ENCODE measurements at places on chromosomes 3 and 15.

DNA sequence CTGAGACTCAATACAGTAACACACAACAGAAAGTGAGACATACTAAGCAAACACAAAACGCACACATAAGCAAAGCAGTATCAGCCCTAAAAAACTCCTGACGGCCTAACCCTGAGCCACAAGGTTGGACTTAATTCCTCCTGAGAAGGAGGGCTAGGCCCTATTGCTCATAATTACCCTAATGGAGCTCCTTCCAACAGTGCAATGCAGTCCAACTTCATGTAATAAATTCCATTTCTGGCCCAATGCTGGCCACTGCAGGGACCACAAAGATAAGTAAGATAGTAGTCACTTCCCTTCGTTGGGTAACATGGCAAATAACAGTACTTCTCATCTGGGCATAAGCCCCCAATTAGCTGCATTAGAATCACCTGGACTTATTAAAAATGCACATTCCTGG lies 4.2 kb downstream of the VPS39 start:
- no peak for DNase-seq

DNA sequence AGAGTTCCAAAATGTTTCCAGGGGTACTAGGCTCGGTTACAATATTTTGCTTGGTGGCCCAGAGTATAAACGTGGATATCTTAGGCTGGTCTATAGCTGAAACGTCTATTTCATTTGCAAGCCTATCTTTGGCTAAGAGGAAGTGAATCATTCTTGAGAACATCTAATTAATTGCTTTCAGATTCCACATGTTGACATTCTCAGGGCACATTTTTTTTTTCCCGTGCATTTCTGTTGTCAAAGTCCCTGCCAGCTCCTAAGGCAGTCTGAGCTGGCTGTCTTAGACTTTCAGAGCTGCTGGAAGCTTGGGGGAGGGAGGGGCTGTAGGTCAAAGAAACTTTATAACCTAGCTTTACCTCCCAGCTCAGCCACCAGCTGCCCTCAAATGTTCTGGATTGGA lies 23.2 kb upstream of the LAMP3 start:
- DNase-seq, result peak; percentile 89

GRCh38 chr15:59892985-59893384 lies 111.1 kb upstream of the FOXB1 start:
- no peak for DNase-seq

GRCh38 chr3:62363275-62363674 lies 10.1 kb downstream of the FEZF2 start:
- DNase-seq, result no peak

DNA sequence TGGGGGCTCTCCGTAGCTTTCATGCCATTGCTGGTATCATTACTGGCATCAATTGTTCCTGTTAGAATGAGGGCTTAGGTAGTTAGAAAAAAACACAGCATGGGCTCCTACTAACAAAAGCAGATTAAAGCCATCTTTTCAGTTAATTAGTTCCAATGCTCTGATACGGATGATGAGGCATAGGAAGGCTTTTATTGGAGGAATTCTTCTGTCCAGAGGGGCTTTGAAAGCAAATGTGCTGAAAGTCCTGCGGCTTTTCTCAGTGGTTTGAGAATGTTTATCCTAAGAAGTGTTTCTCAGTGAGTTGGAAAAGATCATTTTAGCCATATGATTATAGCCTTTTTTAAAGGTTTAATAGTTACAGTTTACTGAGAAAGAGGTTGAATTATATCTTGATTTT lies 198.5 kb downstream of the THSD4 start:
- DNase-seq, result no peak

DNA sequence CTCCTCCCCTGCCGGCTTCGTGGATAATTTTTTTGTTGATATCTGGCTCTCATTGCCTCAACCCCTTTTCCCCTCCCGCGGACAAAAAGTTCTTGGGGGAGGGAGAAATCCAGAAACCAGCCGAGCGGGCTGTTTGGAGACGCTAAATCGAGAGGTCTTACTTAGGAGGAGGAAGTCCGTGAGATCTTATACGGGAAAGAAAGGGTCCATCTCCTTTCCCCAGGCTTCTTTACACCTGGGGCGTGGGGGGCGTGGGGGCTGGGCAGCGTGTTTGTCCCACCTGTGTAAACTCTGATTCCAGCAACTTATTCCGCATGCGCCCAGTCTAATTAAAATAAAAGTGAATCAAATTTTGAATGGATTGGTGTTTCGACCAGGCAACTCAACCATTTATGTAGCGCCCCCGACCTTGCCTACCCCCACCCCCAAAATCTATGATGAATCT lies 364 bp upstream of the CADPS start:
- DNase-seq, result no peak

GRCh38 chr3:52428151-52429005 lies 16.5 kb downstream of the SEMA3G start:
- DNase-seq, result peak; percentile 72

GRCh38 chr3:67415511-67415910 lies 238.9 kb downstream of the SUCLG2 start:
- DNase-seq, result no peak

DNA sequence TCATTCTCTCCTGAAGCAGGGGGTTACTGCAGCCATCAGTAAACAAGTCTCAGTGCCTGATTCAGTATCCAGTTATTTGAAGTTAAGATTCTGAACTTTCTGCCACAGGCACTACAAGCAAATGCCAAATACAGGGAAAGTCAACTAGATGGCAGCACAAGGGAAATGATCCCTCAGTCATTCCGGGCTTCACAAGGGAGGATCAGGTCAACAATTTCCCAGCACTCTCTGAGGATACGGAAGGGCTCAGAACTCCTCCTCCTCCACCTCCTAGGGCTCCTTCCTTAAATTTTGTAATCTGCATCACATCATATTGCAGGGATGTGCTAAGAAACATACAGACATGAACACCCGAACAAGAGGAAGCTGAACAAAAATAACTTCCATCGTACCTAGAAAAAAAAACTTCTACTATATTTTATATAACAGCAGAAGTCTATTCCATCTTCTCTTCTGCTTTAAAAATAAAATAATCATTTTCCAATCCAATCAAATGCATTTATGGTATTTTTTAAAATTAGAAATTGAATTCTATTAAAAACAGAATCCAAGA lies 187.1 kb downstream of the FMN1 start:
- peak; percentile 86 for DNase-seq

DNA sequence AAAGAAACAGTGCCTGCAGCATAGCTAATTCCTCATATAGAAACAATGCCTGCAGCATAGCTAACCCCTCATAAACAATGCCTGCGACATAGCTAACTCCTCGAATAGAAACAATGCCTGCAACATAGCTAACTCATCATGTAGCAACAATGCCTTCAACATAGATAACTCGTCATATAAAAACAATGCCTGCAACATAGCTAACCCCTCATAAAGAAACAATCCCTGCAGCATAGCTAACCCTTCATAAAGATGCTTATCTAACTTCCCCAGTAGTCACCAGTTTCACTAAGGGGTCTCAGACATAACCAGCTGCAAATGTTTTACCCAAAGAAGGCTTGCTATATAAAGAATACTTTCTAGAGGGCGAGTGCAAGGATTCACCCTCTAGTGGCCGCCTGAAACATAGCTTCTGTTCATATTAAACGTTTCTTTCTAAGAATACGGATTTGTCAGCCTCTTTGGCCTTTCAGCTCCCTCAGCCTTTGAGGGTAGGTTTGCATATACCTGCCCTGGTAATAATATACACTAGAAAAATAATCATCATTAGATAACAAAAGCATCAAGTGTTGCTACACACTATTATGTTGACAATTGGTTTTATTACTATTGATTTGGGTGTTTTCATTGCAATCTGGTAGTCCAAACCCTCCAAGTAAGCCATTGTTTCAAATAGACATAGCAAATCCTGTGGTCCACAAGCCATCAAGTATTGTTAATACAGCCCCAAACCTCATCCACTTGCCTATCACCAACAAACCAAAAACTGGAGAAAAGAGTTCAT lies 44.4 kb upstream of the FAN1 start:
- peak; percentile 9 for DNase-seq

DNA sequence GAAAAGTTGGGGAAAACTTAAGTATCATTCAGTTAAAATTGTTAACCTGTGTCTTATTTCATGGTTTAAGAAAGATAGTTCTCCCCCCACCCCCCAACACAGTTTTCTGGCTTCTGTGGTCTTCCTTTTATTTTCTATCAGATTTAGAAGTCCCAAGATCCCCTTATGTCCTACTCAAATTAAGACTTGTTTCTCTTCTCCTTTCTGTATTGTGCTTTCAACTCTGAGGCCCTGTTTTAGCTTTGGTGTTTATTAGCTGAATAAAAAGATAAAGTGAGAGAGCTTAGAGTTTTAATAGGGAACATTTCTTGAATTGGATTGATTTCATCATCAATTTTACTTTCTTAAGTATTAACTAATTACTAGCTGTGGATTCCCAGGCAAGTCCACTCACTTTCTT lies 62.6 kb downstream of the AKAP13 start:
- no peak for DNase-seq

DNA sequence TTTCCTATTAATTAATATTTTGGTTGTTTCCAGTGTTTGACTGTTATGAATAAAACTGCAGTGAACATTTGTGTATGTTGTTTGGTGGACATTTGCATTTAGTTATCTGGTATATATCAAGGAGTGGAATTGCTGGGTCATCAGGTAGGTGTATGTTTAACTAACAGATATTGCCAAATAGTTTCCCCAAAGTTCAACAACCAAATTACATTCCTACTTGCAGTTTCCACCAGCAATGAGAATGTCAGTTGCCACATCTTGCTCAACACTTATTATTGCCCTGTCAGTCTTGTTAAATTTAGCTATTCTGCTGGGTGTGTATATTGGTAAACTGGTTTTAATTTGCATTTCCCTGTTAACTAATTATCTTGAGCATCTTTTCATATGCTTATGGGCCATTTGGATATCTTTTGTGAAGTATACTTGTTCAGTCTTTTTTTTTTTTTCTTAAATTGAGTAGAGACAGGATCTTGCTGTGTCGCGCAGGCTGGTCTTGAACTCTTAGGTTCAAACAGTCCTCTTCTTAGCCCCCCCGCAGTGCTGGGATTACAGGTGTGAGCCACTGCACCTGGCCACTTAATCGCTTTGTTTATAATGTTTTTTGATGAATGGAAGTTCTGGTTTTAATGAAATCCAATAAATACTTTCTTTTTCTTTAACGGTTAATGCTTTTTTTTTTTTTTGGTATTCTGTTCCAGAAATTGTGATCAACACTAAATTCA lies 7.9 kb downstream of the FEM1B start:
- peak; percentile 79 for DNase-seq

DNA sequence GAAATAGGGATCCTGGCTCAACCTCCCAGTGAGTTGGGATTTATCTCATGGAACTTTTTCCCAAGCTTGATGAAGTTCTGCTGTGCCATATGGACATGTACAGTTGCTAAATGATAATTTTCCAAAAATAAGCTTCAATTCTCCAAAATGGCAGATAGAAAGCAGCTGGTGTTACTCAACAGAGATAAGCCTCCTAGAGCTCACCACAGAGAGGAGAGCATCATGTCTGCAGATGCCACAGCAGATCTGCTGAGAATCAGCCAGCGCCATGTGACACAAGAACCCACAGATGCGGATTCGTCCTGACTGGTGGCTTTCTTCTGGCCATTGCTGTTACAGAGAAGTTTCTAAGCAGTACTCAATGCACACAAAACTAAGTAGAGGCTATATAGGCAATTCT lies 50.6 kb downstream of the AGTR1 start:
- DNase-seq, result no peak

- peak; percentile 15 for DNase-seq
Observed at GRCh38 chr3:27721717-27722564, at the start of gene EOMES. Gene EOMES, minus strand, starts transcription at chr3:27722323. Its CDS starts 29 bp downstream, at chr3:27722294.

GRCh38 chr3:183774631-183775030 lies 50.7 kb downstream of the MAP6D1 start:
- DNase-seq, result no peak

DNA sequence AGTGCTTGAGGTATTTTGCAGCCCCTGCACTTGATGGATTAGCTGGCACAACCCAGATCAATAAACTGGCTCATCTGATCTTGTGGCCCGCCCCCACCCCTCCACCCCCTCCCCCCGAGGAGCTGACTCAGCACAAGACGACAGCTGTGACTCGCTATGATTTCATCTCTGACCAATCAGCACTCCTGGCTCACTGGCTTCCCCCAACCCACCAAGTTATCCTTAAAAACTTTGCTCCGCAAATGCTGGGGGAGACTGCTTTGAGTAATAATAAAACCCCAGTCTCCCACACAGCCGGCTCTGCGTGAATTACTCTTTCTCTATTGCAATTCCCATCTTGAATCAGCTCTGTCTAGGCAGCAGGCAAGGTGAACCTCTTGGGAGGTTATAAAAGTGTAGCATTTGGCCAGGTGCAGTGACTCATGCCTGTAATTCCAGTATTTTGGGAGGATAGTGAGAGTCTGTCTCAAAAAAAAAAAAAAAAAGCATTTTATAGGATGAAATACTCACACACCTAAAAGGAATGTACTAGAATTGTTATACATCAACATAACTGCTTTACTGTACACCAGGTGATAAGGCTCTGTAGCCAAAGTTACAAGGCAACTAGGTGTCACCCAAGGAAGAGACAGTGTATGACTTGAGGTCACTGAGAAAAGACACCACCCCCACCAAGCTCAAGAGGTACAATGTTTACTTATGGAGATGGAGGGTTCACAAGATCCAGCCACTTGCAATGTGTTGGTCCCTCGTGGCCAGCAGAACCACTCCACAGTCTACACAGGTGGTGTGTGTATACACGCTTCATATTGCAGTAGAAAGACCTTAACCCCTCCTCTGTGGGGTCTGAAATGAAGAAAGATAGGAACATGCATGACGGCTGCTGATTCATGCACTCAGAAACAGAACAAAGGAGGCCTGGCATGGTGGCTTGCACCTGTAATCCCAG lies 8.6 kb downstream of the ZNF445 start:
- no peak for DNase-seq

GRCh38 chr3:98791341-98792325 lies 28.5 kb downstream of the ST3GAL6 start:
- DNase-seq, result no peak

- no peak for DNase-seq
Observed at GRCh38 chr3:168881804-168882203, 781.7 kb downstream of the MECOM start.

DNA sequence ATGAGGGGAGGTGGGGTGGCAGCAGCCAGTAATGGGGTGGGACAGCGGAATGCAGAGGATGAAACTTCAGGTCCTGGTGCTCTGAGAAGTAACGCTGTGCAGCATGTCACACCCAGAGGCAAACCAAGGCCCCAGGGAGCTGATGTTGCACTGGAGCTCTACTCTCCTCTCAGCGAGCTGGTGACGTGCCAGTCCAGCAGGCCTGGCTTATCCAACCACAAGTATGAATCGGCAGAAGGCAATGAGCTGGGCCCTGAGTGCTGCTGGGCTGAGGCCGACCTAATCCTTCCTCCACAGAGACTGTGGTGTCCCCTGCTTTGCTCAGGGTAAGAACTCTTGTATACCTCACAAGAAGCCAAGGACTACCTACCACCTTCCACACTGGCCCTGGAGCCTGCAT lies 30.5 kb downstream of the CD86 start:
- no peak for DNase-seq
